ENCODE measurements at places on chromosomes 1 and 21. TPM values are rescaled to one million over a fixed set of nuclear protein-coding genes. Genes with fewer than 3 reads are reported as not detected.

The S1PR1 gene
- 328 TPM for total RNA-seq

The TMEM82 gene
- not detected for total RNA-seq

The C1orf185 gene
- total RNA-seq = not detected

The CD2 gene
- total RNA-seq = not detected

The KDF1 gene
- total RNA-seq = not detected

The FAM177B gene
- not detected for total RNA-seq

The TLR5 gene
- 0.43 TPM for total RNA-seq

The PGLYRP3 gene
- total RNA-seq = not detected

The KCNJ6 gene
- total RNA-seq = not detected

The EXO5 gene
- total RNA-seq = 6.6 TPM

The SEC16B gene
- 0.54 TPM for total RNA-seq

The FCRL1 gene
- total RNA-seq = not detected

The UAP1 gene
- total RNA-seq = 38.0 TPM

The ZNF683 gene
- total RNA-seq = not detected

The CHIA gene
- not detected for total RNA-seq

The ARHGAP30 gene
- total RNA-seq = not detected

The KISS1 gene
- not detected for total RNA-seq

The ATP6V1G3 gene
- total RNA-seq = 0.22 TPM

The LCK gene
- total RNA-seq = 0.17 TPM

The TSPAN1 gene
- 0.33 TPM for total RNA-seq

The SPATA46 gene
- total RNA-seq = not detected

The PHC2 gene
- total RNA-seq = 110 TPM

The TIAM1 gene
- total RNA-seq = 0.34 TPM

The COL16A1 gene
- 0.26 TPM for total RNA-seq

The KIRREL1 gene
- 17.7 TPM for total RNA-seq

The AADACL4 gene
- not detected for total RNA-seq

The SLC30A1 gene
- 44.5 TPM for total RNA-seq

The INTS7 gene
- total RNA-seq = 19.4 TPM

The PDC gene
- not detected for total RNA-seq

The GJA8 gene
- total RNA-seq = not detected

The KRTAP19-3 gene
- total RNA-seq = not detected

The MAEL gene
- not detected for total RNA-seq

The THEM5 gene
- total RNA-seq = 0.33 TPM

The UBE2U gene
- not detected for total RNA-seq

The SH3BGR gene
- 1.0 TPM for total RNA-seq

The RPL11 gene
- total RNA-seq = 1,774 TPM

The HSD3B2 gene
- not detected for total RNA-seq

The CFAP107 gene
- not detected for total RNA-seq

The AVPR1B gene
- total RNA-seq = not detected

The CTH gene
- 1.0 TPM for total RNA-seq

The IVL gene
- not detected for total RNA-seq

The MEF2D gene
- total RNA-seq = 6.8 TPM

The SPRR1A gene
- not detected for total RNA-seq

The G0S2 gene
- 0.33 TPM for total RNA-seq

The MKNK1 gene
- 18.2 TPM for total RNA-seq

The IL23R gene
- not detected for total RNA-seq

The MXRA8 gene
- 0.09 TPM for total RNA-seq

The ACKR1 gene
- not detected for total RNA-seq

The PTPRF gene
- total RNA-seq = 56.3 TPM

The OR2G6 gene
- not detected for total RNA-seq

The CHI3L2 gene
- total RNA-seq = not detected

The TSPAN2 gene
- 1.8 TPM for total RNA-seq
